ENCODE measurements at places on chromosomes 1 and 21.

GRCh38 chr1:85342207-85342606, 65.8 kb upstream of the BCL10 start:
- DNase-seq, result no peak

- DNase-seq, result no peak
Observed at GRCh38 chr1:219325368-219325742, 151.7 kb downstream of the LYPLAL1 start.

DNA sequence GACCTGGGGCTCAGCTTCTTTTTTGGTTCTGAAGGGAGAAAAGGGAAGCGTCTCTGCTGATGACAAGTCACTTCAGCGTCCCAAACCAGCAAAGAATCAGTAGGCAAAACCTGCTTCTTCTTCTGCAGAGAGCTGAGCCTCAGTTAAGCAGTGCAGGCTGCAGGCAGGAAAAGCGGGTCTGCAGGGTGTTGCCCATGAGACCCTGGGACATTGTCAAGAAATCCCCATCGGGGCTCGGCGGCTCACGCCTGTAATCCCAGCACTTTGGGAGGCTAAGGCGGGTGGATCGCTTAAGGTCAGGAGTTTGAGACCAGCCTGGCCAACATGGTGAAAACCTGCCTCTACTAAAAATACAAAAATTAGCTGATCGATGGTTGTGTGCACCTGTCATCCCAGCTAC, 16.7 kb downstream of the CLDN14 start:
- no peak for DNase-seq

- no peak for DNase-seq
Observed at GRCh38 chr1:180916771-180917170, 4.1 kb downstream of the KIAA1614 start.

DNA sequence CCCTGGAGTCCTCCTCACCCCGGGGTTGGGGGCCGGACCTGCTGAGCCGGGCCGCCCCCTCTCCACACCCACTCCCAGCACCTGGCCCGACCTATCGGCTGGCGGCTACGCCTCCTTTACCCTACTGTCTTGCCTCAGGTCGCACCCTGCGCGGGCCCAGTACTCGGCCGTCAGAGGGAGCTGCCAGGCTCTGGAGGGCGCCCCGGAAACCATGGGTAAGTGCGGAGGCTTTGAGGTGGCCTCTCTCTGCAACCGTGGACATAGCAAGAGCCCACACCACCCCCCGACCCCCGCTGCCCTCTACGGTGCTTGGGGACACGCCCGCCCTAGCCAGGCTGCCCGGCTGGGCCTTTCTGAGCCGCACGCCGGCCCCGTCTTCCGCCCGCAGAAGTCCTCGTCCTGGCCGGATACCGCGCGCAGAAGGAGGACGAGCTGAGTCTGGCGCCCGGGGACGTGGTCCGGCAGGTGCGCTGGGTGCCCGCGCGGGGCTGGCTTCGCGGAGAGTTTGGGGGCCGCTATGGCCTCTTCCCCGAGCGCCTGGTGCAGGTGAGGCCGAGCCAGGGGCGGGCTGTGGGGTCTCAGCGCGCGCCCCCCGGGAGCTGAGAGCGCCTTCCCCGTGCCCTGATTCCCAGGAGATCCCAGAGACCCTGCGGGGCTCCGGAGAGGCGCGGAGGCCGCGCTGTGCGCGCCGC, at the start of gene SH3D21:
Gene SH3D21 (plus strand): TSS at position 159 of the 692 bp plus-strand sequence. CDS start 53 bp downstream, at position 212.
- DNase-seq, result peak; percentile 39

DNA sequence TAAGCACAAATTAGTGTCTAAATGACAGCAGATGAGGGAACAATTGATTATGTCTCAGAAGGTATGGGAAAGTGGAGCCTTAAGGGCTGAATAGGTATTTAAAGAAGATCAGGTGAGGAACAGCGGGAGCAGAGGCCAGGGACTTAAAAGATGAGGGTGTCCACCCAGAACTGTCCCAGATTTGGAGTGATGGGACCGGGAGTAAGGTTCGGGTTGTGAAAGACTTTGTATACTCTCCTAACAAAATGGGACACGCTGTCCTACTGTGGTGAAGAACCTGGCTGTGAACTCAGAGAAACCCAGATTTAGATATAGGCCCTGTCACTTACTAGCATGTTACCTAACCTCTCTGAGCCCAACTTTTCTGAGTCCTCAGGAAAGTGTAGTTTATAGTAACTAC, 140.6 kb downstream of the C1orf21 start:
- DNase-seq, result no peak

GRCh38 chr1:6198646-6199297, 623 bp downstream of the RPL22 start:
- no peak for DNase-seq

DNA sequence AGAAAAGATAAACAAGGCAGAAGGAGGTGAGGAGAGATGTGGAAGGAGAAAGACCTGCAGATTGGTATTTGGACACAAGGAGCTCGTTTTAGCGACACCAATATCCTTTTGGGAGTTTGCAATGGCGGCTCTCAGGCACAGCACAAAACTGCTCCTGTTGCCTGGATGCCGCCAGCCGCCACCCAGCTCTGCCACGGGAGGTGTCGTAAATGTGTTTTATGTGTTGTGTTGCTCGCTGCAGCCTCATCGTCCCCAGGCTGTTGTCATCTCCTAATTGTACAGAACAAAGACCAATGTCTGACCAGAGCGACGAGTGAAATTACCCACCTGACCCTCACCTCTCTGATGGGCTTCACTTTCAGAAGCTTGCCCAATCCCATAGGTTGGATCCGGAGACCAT, 96.6 kb upstream of the ZNF281 start:
- DNase-seq, result no peak
